ENCODE measurements at places on chromosomes 5 and 9.
A peak's percentile ranks its signal among the peaks of the same experiment; 100 is the strongest.

- DNase-seq: no peak
These were observed 30.8 kb downstream of the F2R start for GRCh38 chr5:76746677-76747076.

GRCh38 chr5:36882250-36882649, 5.7 kb downstream of the NIPBL start:
- no peak for DNase-seq

DNA sequence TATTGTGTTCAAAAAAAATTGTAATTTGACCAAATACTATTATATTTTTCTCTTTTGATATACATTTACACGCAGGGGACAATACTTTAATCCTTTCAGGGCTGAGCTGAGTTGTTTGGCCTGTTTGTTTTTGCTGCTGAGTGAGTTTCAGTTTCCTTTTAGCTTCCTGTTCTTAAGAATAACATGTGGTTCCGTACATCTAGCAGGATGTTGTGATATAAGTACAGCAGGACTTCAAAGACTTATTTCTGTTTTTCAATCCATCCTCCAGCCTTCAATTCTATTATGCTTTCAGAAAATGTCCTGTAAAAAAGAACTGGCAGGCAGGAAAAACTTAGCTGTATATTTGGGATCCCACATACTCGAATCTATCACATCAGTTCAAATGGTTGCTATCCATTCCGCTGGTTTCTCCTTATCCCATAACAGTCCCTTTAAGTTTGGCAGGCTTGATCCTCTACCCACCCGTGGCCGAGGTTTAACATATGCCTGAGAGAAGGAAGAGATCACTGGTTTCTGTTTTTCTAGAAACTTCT, 1037.3 kb upstream of the ACO1 start:
- DNase-seq: peak; percentile 41

GRCh38 chr5:11984196-11984595, 80.0 kb upstream of the CTNND2 start:
- DNase-seq: no peak

DNA sequence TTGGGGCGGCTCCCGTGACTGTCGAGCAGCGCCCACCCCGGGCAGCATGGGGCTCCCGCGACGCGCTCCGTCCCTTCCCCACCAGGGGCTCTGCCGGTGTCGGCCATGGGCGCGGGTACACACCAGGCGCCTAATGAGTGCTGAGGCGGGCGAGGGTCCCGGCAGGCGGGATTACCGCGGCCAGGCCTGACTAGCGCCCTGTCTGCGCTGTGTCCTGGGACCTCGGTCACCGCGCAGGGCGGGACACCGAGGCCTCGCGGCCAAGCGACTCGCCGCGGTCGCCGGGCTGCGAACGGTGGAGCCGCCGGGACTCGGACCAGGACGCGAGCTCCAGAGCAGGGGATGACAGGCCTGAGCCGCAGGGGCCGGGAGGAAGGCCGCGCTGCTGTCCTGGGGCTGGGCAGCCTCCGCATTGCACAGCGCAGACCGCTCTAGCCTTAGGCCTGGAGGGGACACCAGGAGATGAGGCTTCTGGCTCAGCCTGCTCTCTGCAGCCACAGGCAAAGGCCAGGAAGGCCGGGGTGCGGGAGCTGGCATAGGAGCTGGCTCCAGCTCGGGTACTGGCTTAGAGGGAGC, 14.1 kb downstream of the LCN10 start:
- no peak for DNase-seq

DNA sequence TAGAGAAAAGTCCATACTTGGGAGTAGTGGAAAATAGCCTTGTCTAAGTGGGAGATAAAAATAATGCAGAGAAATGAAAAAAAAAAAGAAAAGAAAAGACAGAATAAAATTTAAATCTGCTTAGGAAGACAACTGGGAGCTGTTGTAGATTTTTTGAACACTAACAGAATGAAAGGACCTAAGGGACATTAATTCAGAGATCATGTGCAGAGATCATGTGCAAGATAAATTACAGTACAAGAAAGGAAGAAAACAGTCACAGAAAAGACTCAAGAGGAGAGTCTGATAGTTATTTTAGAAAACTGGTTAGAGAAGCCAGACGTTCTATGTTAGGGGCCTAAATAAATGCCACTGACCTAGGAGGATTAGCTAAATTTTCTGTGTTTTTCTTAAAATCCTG, 1226.8 kb upstream of the NUDT12 start:
- no peak for DNase-seq

GRCh38 chr5:21121213-21121612, 1133.2 kb upstream of the CDH18 start:
- DNase-seq: no peak

Data from CD4-positive, alpha-beta T cell treated with Interferon alpha-2 for 1 hour (primary cell).